ENCODE measurements at places on chromosomes 7 and 10.
A peak's percentile ranks its signal among the peaks of the same experiment; 100 is the strongest.

GRCh38 chr10:29169021-29169420 is 119.8 kb upstream of the LYZL1 start:
- peaks cover 7% of the 10 kb centered on the region for H3K36me3 ChIP-seq
- H3K4me1 ChIP-seq, result no peaks in the 10 kb centered on the region
- H3K27ac ChIP-seq, result no peak overlapping the region
- H3K27me3 ChIP-seq, result no peaks in the 10 kb centered on the region
- no peak for DNase-seq

- no peaks in the 10 kb centered on the region for H3K36me3 ChIP-seq
- H3K4me1 ChIP-seq, result peaks cover 30% of the 10 kb centered on the region
- H3K4me3 ChIP-seq, result no peak overlapping the region
- DNase-seq, result no peak
- no peak overlapping the region for H3K27ac ChIP-seq
- H3K27me3 ChIP-seq, result no peaks in the 10 kb centered on the region
These were observed 101.0 kb downstream of the LRMDA start for GRCh38 chr10:75532253-75532924.

DNA sequence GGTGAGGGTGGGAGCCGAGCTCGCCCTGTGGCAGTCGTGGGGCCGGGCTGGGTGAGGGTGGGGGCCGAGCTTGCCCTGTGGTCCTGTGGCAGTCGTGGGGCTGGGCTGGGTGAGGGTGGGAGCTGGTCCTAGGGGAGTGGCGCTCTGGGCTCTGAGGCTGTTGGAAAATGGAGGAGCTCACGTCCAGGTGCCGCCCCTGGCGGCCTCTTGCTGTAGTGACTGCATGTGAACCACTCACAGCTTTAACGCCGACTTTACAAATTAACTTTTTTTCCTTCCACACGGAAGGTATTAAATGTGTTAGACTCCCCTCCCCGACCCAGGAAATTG is 312.6 kb downstream of the WDR37 start:
- peaks cover 9% of the 10 kb centered on the region for H3K4me1 ChIP-seq
- no peak overlapping the region for H3K27ac ChIP-seq
- H3K36me3 ChIP-seq, result no peaks in the 10 kb centered on the region
- H3K4me3 ChIP-seq, result no peak overlapping the region

DNA sequence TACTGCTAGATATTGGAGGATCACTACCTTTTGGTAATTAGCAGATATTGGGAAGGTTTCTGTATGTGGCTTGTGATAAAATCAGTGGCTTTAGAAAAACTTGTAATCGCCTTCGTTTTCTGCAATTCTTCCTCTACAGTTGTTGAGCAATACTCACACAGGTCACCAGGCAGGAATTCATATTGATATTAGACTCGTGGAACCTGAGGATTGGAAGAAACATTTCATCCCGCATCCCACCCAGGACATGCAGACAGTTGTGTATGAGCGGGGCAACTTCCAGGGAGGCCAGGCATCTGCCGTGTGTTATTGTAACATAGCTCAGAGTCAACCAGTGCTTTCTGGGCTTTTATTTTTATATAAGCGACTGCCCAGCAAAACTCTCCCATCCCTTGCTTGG is 821.3 kb downstream of the LRMDA start:
- no peaks in the 10 kb centered on the region for H3K27me3 ChIP-seq
- no peak overlapping the region for H3K4me3 ChIP-seq
- no peaks in the 10 kb centered on the region for H3K4me1 ChIP-seq
- H3K36me3 ChIP-seq, result no peaks in the 10 kb centered on the region
- no peak for DNase-seq

- H3K27ac ChIP-seq, result no peak overlapping the region
- no peak for DNase-seq
- no peaks in the 10 kb centered on the region for H3K4me1 ChIP-seq
- H3K36me3 ChIP-seq, result no peaks in the 10 kb centered on the region
- no peak overlapping the region for H3K4me3 ChIP-seq
- H3K27me3 ChIP-seq, result no peaks in the 10 kb centered on the region
These were observed 822.1 kb upstream of the SORCS1 start for GRCh38 chr10:107986571-107986970.

DNA sequence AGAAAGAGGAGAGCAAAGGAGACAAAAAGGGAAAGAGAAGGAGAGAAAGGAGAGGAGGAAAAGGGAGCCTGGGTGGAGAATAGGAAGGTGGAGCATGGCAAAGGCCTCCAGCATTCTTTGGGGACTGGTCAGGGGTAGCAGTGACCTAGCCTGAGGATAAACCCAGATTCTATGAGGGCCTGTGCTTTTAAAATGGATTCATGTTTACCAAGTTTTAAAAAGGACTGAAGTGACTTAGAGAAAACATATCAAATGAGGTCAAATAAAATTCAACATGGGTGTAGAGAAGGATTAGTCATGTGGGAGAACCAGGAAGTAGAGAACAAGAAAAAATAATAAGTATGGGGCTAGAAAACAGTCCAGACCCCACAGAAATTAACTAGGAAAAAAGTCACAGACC is 20.7 kb downstream of the CREB3L2 start:
- no peaks in the 10 kb centered on the region for H3K27me3 ChIP-seq
- DNase-seq, result no peak
- H3K36me3 ChIP-seq, result no peaks in the 10 kb centered on the region

- no peaks in the 10 kb centered on the region for H3K27me3 ChIP-seq
- DNase-seq, result no peak
- no peak overlapping the region for H3K27ac ChIP-seq
- H3K36me3 ChIP-seq, result no peaks in the 10 kb centered on the region
- peaks cover 9% of the 10 kb centered on the region for H3K4me1 ChIP-seq
These were observed 151.8 kb upstream of the CHST15 start for GRCh38 chr10:124245191-124245590.

DNA sequence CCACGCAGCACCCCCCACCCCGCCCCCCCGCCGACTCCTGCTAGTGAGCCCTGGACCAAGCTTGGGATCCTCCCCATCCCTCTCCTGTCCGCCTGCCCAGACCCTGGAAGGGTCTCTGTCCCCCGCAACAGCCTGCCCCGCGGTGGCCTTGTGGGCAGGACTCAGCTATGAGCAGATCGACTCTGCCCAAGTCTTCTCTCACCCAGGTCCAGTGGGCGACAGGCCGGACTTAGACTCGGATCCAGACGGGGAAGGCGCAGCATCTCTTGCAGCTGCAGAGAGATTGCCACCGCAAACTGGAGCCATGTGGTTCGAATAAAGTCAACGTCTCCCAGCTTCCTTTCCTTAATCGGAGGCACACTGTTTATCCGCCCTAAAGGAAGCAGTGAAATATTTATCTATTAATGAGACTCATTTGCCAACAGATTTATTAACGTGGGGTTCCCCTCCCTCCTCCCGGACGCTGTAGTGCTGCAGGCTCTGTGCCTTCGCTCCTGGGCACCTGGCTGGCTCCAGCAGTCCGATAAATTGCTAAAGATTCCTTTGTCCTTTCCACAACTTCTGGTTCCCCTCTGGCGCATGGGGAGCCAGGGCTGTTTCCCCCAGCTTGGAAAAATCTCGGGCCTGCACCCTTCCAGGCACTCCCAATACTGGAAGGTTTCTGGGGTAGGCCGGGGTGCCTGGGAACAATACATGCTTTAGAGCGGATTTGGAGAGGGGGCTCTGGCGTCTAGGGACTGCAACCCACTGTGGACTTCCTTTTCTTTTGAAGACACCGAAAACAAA is 634 bp upstream of the HOXA7 start:
- peaks cover 100% of the 10 kb centered on the region for H3K27me3 ChIP-seq
- no peaks in the 10 kb centered on the region for H3K36me3 ChIP-seq
- no peak overlapping the region for H3K4me3 ChIP-seq
- DNase-seq, result no peak
- no peak overlapping the region for H3K27ac ChIP-seq

DNA sequence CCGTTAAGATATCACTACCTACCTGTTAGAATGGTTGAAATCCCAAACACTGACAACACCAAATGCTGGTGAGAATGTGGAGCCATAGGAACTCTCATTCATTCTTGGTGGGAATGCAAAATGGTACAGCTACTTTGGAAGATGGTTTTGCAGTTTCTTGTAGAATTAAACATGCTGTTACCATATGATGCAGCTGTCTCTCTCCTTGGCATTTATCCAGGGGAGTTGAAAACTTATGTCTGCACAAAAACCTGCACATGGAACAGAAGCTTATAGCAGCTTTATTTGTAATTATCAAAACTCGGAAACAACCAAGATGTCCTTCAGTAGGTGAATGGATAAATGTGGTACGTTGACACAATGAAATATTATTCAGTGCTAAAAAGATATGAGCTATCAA is 199.5 kb downstream of the BICC1 start:
- DNase-seq, result no peak
- no peaks in the 10 kb centered on the region for H3K27me3 ChIP-seq
- no peaks in the 10 kb centered on the region for H3K4me1 ChIP-seq
- no peak overlapping the region for H3K4me3 ChIP-seq
- H3K36me3 ChIP-seq, result no peaks in the 10 kb centered on the region

GRCh38 chr10:72597897-72598296 is 28.0 kb downstream of the MICU1 start:
- no peak overlapping the region for H3K27ac ChIP-seq
- H3K4me1 ChIP-seq, result peaks cover 13% of the 10 kb centered on the region
- no peak overlapping the region for H3K4me3 ChIP-seq
- H3K36me3 ChIP-seq, result no peaks in the 10 kb centered on the region
- DNase-seq, result no peak

GRCh38 chr10:111822661-111823060 is 360.9 kb downstream of the GPAM start:
- H3K4me1 ChIP-seq, result no peaks in the 10 kb centered on the region
- no peaks in the 10 kb centered on the region for H3K27me3 ChIP-seq
- H3K27ac ChIP-seq, result no peak overlapping the region
- no peak for DNase-seq
- no peak overlapping the region for H3K4me3 ChIP-seq
- no peaks in the 10 kb centered on the region for H3K36me3 ChIP-seq

GRCh38 chr7:70812511-70812910 is 319.4 kb upstream of the GALNT17 start:
- no peaks in the 10 kb centered on the region for H3K36me3 ChIP-seq
- no peaks in the 10 kb centered on the region for H3K27me3 ChIP-seq
- peak; percentile 52 for DNase-seq
- H3K27ac ChIP-seq, result no peak overlapping the region

DNA sequence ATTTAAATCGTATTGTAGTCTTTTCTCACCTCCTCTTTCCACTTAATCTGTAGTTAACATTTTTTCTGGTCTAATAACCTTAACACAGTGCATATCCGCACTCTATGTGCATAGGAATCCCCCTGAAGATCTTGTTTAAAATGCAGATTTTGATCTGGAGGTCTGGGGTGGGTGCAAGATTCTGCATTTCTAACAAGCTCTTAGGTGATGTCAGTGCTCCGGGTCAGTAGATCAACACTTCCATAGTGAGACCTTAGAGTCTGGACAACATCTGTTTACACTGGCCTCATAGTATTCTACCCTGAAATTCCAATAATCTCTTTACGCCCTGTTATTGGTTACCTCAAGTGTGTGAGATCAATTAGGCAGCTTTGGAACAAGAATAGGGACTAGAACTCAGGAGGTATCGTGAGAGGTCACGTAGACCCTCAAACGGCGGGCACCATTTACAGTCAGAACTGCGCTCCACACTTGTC is 434 bp upstream of the PLEKHA8 start:
- peak overlapping the region; percentile 72 for H3K4me3 ChIP-seq
- H3K36me3 ChIP-seq, result no peaks in the 10 kb centered on the region
- no peak overlapping the region for H3K27ac ChIP-seq
- no peaks in the 10 kb centered on the region for H3K27me3 ChIP-seq
- DNase-seq, result no peak

DNA sequence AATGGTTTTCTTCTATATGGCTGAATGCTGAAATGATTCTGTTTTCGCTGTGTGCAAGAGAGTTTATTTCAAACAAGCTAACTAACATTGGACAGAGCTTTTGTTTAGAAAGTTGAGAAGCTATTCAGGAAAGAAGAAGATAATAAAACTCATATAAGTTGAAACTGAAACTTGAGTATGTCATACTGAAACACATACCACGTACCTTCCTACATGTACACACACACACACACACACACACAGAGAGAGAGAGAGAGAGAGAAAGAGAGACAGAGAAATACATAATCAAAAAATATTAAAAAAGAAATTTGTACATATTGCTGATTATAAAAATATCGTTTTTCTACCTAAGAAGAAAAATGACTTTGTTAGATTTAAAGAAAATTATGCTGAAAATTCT is 561.9 kb upstream of the KCND2 start:
- no peaks in the 10 kb centered on the region for H3K4me1 ChIP-seq
- DNase-seq, result no peak
- no peaks in the 10 kb centered on the region for H3K27me3 ChIP-seq
- no peak overlapping the region for H3K4me3 ChIP-seq
- H3K36me3 ChIP-seq, result no peaks in the 10 kb centered on the region
- no peak overlapping the region for H3K27ac ChIP-seq

DNA sequence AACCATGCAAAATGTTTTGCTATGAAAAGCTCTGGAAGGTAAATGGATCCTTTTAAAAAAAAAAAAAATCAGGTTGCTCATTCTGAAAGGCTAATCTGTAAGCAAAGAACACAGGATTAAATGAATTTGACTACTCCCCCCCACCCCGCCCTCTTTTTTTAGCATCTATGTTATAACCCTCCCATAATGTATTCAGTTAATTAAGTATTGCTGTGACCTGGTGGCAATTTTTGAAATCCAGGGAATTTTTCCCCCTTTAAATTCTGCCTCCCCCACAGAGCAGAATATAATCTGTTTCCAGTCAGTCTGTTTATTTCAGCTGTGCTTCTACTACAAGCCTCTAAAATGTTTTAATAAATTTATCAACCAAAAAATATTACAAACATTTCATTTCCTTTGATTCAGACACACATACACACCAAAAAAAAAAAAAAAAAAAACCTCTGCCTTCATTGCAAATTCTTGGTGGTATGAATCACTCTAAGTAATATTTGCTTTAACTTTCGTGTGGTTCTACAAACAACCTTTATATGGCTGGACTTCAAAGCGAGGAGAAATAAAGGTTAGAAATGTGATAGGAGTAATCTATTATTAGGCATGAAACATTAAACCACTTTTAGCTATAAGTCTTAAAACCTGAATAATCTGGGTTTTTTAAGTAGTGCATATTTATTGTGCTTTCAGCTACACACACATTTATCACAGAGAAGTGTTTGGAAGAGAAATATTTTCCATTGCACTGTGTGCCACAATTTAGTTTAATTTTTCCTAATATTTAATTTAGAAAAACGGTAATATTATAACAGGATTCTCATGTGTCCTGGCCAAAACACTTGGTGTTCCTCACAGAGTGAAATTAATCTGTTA is 64.4 kb upstream of the ARID5B start:
- H3K27me3 ChIP-seq, result no peaks in the 10 kb centered on the region
- no peaks in the 10 kb centered on the region for H3K4me1 ChIP-seq
- no peaks in the 10 kb centered on the region for H3K36me3 ChIP-seq

GRCh38 chr10:71975871-71976725 is 11.9 kb downstream of the CHST3 start:
- H3K27me3 ChIP-seq, result no peaks in the 10 kb centered on the region
- no peak overlapping the region for H3K4me3 ChIP-seq
- H3K27ac ChIP-seq, result peak overlapping the region; percentile 4
- peaks cover 33% of the 10 kb centered on the region for H3K4me1 ChIP-seq
- H3K36me3 ChIP-seq, result no peaks in the 10 kb centered on the region
